IPS-NIHi11 (cell line): ENCODE measurements at places on chromosomes 1 and 21.

DNA sequence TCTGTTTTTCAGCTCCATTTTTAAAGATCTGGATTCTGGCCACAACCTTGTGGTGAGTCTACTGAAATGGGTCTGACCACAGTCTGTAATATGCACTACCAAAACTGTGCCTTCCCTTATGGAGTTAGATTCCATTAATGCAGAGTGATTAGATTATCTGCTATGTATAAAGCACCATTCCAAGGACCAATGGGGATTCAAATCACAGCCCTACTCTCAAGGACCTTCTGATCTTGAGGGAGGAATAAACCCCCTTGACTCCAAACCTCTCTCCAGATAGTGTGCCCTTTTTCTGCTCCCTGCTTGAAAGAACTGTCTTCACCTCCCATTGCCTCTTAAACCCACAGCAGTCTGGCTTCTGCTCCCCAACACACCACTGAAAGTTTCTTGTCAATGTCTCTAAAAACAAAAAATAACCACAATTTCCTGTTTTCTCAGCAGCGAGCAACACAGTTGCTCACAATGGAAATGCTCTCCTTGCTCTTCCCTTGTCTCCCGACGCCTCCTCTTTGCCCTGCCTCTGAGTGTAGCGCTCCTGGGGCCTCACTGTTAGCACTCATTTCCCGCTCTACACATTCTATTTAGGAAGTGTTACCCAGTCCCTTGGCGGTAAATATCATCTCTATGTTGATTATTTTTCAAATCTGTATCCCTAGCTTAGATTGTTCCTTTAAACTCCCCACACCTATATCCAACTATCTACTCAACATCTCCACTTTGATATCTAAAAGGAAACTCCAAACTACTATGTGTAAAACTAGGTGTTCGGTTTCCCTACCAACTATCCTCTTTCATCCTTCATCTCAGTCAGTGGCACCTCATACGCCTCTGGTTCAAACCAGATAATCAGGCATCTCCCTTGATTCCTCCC, 13.6 kb downstream of the PCNX2 start:
- DNase-seq, result no peak

DNA sequence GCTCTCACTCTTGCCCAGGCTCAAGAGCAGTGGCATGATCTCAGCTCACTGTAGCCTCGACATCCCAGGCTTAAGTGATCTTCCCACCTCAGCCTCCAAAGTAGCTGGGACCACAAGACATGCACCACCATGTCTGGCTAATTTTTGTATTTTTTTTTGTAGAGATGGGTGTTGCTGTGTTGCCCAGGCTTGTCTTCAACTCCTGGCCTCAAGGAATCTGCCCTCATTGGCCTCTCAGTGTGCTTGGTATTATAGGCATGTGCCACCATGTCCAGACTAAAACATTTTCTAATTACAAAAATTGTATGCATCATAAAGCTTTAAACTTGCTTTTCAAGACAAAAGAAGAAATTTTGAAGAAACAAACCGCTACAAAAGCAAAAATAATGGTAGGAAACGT, 20.1 kb downstream of the CBR1 start:
- DNase-seq, result no peak

DNA sequence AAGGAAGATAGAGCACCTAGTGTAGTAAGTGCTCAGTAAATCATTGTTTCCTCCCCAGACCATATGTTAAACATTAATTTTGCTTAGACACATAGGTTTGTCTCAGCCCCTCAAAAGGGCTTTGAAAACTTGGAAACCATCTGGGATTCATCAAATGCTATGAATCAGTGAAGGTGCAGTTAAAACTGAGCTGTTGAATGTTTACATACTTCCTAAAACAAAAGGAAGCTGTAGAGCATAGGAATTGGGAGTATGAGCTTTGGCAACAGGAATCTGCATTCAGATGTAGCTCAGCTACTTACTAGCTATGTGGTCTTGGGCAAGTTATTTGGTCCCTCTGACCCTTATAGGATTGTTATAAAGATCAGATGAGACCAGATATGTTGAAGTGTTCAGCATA, 18.7 kb upstream of the PODN start:
- DNase-seq, result no peak

GRCh38 chr1:32733582-32734321, 31.2 kb upstream of the SYNC start:
- peak; percentile 31 for DNase-seq

- DNase-seq, result no peak
These were observed 181.6 kb downstream of the ZNF326 start for GRCh38 chr1:90176530-90176929.

GRCh38 chr1:30160999-30161689, 562.2 kb downstream of the MATN1 start:
- DNase-seq, result no peak

GRCh38 chr1:113021430-113022085, 51.4 kb upstream of the LRIG2 start:
- no peak for DNase-seq

DNA sequence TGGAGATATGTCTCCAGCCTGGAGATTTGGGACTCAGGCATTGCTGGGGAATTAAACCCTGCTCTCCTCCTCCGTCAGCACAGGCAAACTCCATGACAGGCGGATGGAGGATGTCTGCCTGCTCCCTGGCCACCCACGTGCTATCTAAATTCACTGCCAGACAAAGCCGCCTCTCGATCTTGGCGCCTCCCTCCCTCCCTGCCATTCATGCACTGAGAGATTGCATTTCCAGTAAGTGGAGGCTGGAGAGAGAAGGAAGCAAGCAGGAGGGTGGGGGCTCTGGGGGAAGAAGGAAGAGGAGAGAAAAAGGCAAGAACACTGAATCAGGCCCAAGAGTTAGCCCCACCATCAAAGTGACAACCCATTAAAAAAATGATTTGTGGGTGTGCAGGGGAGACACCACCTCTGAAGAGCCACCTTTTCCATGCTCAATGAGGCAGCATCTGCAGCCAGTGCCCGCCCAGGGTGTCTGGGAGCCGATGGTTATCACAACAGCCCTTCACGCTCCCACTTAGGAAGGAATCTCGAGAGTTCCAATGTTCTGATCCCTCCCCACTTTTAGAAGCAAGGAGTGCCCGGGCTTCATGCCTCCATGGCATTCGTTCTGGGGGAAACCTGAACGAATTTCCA, 183.0 kb downstream of the HIVEP3 start:
- DNase-seq, result peak; percentile 41

GRCh38 chr1:24206516-24207394, 19.7 kb upstream of the IFNLR1 start:
- no peak for DNase-seq

DNA sequence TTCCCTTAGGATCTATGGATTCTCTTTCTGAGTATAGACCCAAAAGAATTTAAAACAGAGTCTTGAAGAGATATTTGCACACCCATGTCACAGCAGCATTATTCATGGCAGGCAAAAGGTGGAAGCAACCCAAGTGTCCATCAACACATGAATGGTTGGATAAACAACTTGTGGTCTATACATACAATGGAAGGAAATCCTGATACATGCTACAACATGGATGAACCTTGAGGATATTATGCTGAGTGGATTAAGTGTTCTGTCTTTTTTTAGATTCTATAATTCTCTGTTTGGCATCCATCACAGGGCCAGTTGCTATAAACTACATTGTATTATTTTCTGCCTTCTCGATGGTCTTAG, 39.8 kb downstream of the PTPN14 start:
- DNase-seq, result no peak

GRCh38 chr1:110008971-110009565, 24.5 kb downstream of the AHCYL1 start:
- no peak for DNase-seq

DNA sequence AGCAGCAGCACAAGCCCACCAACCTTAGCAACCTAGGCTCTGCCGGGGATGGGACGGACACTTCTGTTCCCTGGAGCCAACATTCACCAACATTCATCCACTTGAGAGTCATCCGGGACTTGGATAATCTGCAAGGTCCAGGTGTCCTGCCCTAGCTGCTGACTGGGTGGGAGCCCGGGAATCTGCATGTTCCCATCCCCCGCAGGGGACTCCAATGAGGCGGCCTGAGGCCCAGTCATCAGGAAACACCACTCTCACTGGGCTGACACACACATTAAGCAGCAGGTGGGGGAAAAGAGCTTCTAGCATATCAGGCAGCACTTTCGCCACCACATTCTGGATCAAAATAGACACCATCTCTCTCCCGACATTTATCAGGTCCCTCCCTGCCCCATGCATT, 38.4 kb upstream of the CCSAP start:
- peak; percentile 50 for DNase-seq

DNA sequence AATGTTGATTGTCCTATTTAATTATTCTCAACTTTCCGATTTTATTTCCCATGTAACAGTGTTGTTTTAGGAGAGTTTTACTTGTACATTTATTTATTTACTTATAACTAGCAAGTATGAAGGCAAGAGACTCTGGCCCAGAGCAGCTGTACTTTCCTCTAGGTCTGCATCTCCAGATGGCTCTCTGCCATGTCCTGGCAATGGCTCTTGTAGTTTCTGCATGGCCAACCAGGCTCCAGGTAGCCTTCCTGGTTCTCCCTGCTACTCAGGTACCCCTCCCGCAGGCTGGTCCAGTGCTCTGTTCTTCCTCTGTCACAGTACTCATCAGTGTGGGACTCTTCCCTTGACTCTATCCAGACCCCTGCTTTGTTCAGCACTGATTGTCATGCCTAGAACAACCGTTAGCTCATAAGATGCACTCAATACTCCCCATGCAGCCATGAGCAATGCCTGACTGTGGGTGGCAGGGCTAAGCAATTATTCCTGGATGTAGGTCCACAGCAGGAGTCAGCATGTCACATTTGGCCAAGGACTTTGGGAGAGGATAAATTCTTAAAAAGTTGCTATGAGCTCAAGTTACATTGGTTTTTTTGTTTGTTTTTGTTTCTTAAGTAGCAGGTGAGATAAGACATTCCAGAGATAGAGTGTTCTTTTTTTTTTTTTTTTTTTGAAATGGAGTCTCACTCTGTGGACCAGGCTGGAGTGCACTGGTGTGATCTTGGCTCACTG, 10.9 kb upstream of the IL20 start:
- no peak for DNase-seq

- DNase-seq, result no peak
These were observed 41.7 kb upstream of the ANGPTL1 start for GRCh38 chr1:178912597-178912996.

DNA sequence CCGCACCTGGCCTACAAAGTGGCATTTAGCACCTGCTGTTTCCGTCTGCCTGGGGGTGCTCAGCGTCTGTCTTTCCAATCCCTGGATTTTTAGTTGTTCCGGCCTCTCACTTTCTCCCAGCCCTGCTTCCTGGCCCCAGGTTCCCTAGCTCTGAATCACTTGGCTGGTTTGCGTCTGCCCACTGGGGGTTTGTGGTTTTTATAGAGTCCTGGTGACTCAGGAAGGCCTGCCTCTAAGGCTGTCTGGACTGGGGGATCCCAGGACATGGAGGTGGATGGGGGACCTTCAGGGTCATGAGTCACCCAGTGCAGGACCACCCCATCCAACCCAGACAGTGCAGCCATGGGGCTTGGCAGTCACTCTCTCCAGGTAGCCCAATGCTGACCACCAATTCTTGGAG, 53.5 kb downstream of the MRPL37 start:
- DNase-seq, result no peak

DNA sequence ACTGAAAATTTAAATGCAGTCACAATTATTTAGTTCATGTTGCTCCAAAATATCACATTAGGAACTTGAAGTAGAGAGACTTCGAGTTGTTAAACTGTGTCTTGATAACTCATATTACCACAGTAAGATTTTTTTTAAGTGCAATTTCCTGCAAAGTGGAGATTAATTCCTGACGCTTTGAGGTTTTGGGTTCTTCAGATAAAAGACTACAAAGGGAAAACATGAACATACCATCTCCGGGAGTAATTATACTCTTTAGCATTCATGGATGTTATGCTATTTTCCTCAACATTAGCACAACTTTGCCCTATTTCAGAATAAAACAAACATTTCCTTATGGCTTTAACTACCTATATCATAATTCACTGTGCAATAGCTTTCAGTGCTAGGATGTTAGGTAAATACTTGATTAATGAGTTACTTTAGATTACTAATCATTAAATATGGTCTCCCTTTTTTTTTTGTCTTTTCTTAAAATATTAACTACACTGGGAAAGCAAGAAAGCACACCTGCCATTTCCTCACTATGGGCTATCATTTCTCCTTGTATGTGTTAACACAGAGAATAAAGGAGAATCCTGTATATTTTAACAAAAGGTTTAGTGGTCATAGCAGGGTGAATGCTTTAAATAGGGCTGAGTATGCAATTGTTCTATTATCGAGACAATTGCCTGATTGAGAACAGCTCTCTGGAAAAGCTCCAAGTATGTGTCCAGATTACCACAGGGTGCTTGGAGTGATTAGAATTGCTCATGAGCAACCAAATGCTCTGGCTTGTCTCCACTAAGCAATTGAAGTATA, 252.5 kb upstream of the C1orf105 start:
- DNase-seq, result peak; percentile 17

GRCh38 chr21:36904093-36904666, 62.3 kb downstream of the HLCS start:
- DNase-seq, result no peak

- no peak for DNase-seq
These were observed 23.1 kb upstream of the CTPS1 start for GRCh38 chr1:40956407-40956806.

DNA sequence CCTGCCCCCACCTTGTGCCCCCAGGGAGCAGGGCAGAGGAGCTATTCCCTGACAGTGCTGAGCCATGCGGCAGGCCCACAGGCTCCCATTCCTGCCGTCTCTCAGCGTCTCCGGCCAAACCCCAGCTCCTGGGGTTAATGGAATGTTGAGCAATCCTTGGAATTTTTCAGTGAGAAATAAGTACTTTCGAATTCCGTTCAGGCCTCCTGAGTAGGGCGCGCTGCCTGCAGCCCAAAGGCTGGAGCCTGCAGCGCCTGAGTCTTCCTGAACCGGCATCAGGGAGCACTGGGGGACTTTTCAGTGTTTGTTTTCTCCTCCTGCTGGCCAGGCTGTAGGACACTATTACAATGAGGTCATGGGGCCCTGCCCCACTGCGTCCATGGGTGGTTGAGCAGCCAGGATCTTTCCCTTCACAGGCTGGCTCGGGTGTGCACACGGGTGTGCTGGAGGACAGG, 33.3 kb upstream of the CSF1 start:
- DNase-seq, result peak; percentile 70

DNA sequence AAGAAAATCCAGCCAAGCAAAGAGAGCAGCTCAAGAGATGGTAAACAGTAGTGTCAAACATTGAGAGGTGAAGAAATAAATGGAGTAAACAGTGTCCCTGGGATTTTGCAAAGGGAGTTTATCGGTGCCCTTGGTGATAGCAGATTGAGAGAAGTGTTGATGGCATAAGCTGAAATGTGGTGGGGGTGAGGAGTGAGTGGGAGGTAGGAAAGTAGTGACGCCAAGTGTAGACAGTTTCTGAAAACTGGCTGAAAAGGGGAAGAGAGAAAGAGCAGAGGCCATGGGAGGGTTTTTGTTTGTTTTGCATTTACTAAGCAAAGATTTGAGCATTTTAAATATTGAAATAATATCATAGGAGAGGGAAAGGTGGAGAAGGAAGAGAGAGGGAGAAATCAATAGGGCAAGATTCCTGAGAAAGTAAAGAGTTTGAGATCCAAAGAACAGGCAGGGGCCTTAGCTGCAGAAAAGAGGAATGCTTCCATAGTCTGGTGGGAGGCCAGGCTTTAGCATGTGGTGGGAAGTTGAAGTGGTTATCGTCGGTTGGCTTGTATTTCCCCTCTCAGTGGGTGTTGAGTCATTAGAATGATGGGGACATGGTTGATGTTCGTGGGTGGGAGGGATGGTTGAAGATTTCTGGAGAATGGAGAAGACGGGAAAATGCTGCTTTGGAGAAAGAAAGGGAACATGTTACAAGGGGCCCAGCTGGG, 26.8 kb upstream of the RASAL2 start:
- no peak for DNase-seq

- DNase-seq, result no peak
These were observed 1.5 kb downstream of the CASP9 start for GRCh38 chr1:15522551-15522950.
